ENCODE measurements at places on chromosomes 1 and 21.

- DNase-seq, result peak; percentile 52
Observed at GRCh38 chr1:182229921-182230491, 161.6 kb downstream of the GLUL start.

- DNase-seq, result no peak
Observed at GRCh38 chr1:97986041-97987005, 65.5 kb upstream of the DPYD start.

DNA sequence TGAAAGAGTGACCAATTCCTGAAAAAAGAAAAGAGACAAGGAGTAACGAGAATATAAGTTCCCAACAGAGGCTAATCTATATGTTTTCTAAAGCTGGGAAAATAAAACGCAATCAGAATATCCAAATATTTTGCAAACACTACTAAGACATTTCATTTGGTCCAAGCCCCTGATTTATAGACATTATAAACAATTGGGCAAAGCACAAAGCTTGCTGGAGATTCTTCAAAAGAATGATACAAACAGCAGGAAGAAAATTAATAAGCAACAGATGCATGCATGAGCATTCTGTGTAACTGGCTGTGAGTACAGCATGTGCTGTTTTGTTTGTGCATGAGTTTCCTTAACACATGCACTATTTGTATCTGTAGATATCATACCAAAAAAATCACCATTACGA lies 552.9 kb downstream of the LTN1 start:
- no peak for DNase-seq

- no peak for DNase-seq
Observed at GRCh38 chr1:78325293-78325692, 165.5 kb upstream of the PTGFR start.

GRCh38 chr1:6512245-6512907 lies 20.9 kb upstream of the PLEKHG5 start:
- no peak for DNase-seq

GRCh38 chr1:74763807-74764206 lies 30.9 kb downstream of the TYW3 start:
- no peak for DNase-seq

DNA sequence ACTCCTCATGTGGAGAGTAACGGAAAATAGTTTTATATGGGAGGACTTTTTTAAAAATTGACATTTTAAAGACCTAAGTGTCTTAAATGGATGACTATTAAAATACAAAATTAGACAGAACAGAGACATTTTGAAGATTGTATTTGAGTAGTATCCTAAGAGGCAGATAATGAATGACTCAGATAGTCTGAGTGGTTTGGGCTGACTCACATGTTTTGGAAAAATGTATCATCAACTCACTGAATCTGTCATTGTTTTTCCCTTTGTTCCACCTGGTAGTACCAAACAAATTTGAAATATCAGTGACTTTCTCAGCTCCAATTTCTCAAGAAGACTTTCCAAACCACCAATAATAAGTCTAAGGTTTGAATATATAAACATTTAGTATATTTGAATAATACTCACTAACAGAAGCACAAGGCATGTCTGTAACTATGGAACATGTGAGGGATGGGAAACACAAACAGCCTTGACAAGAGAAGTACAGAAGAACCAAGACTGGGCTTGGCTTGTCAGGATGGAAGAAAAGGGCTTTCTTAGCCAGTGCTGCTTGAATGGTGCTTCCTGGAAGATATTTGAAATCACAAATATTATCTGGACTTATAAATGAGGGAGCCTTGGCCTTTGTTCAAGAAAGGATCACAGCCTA lies 90.6 kb downstream of the SGIP1 start:
- peak; percentile 52 for DNase-seq

DNA sequence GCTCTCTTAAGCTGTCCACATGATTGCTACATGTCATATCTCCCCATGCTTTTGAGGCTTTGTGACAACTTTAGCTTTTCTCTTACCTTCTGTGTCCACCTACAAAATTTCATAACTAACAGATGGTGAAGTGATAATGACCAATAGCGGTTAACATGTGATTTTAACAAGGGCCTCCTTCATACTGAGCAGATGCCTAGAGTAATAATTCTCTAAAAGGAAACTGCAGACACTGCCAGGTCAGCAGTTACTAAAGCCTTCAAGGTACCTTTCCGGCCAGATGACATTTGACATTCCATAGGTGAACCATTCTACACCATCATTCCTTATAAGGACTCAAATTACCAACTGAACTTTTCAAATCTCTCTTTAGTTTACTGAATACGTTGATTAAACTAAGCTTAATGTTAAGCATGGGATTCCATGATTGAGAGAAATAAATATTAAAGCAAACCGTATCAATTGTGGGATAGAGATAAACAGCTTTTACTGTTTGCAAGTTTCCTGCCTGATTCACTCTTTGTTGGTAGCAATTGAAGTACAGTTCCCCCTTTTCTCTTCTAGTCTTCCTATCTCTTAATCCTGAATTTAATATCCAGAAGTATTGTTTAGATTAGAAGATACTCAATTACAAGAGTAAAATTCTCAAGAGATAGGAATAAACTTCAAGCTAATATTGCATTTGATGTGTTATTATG lies 205.1 kb downstream of the PLA2G4A start:
- no peak for DNase-seq

GRCh38 chr1:62210960-62211359 lies 16.3 kb downstream of the L1TD1 start:
- DNase-seq, result no peak
